Activated T-helper 2 cell treated with anti-CD3 and anti-CD28 coated beads, Interferon-gamma antibody, Interleukin-2, Interleukin-4, amounts not matched to agents 10 μg/mL and 5 μg/mL and 100 μg/mL, durations not matched to agents 14 hours and 24 hours and 36 hours (primary cell): ENCODE measurements at places on chromosomes 7 and 10. TPM values are rescaled to one million over a fixed set of nuclear protein-coding genes. Genes with fewer than 3 reads are reported as not detected.
A peak's percentile ranks its signal among the peaks of the same experiment; 100 is the strongest.

Gene SOSTDC1
- not detected in 2 replicates for total RNA-seq

GRCh38 chr7:47651355-47652317, 69.7 kb upstream of the TNS3 start:
- no peak for DNase-seq

GRCh38 chr10:30688456-30688855, 58.9 kb upstream of the LYZL2 start:
- no peak for DNase-seq

- no peak for DNase-seq
These were observed 14.8 kb upstream of the ZMIZ2 start for GRCh38 chr7:44733708-44734481.

Gene MACC1
- total RNA-seq = not detected in 2 replicates

- DNase-seq = no peak
These were observed 72.9 kb upstream of the EFCAB10 start for GRCh38 chr7:105654095-105654686.

DNA sequence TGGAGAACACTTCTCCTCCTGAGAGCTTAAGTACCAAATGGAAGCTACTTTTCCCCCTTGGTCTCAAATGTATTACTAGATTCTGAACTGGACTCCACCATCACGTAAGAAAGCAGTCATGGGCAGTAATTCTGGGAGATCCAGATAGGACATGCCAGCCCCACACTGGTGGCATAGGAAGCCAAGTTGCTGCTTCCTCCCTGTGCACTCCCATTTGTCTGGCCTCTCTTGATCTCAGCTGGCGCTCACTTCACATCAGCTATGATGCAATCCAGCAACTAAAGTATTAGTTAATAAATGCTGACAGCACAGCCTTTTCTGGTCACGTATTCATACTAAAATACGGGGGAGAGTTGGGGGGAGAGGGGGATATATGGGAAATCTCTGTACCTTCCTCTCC, 3.4 kb upstream of the IL6 start:
- DNase-seq = no peak

GRCh38 chr7:30322271-30323005, 38.0 kb downstream of the ZNRF2 start:
- peak; percentile 16 for DNase-seq

Gene FGL2
- 1.1 and 1.2 TPM in 2 replicates for total RNA-seq

DNA sequence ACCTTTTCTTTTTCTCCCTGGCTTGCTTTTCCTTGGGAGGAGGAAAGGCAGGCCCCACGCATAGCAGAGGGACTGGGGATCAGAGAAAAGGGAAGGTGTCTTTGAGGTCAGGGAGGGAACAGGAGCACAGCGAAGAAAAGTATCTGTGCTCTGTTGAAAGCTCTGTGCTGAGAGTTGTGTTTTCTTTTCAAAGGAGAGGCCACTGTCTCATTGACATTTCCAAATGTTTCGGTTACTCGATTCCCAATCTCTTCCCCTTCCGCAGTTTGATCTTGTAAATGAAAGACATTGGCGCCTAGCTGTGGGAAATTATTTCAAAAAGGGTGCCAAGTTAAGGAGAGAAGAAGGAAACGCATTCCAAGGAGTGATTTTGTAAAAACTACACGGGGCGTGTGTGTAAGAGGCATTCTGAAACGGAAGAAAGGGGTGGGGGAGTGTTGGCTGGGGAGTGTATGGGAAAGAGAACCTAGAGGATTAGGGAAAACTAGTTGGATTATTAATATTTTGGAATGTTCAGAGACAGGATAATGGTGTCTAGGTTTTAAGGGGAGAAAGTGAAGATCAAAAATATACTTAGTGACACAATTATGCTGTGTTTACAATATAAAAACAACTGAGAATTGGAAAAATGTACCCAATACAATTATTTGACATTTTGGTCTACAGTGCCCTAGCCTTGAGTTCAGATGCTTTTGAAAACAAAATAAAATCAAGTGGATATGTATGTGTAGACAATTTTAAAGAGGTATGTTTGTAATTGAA, 708 bp downstream of the KLHDC10 start:
- DNase-seq = no peak

GRCh38 chr7:49776994-49777393, 3.6 kb downstream of the VWC2 start:
- no peak for DNase-seq
